IMR-90 (cell line): ENCODE measurements at places on chromosomes 1 and 21.
A peak's percentile ranks its signal among the peaks of the same experiment; 100 is the strongest.

DNA sequence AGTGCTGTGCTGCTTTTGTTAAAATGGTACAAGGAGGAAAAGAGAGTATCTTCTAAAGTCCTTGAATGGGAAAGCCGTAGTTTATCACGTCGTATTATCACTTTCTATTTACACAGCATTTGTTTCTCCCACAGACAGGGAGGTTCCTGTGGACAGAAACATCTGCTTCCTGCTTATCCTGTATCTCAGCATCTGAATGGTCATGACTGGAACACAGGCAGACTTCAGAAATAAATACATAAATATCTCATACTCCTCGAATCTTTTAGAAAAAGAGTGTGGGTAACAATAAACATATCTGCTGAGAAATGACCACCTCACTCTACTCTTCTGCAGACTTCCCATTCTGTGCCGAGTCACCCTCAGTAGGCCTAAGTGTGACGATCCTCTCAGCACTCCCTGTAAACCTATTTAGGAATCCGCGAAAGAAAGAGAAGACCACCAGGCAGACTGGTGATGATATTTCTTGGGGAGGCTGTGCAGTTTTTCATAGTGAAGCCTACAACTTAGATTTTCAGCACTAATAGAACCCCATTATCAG is 393.5 kb downstream of the SMYD3 start:
- H3K4me3 ChIP-seq, result no peak overlapping the region
- no peak overlapping the region for H3K27ac ChIP-seq
- H3K4me1 ChIP-seq, result peaks cover 2% of the 10 kb centered on the region; the same call in 1 of the 2 replicates
- DNase-seq, result peak; percentile 16

DNA sequence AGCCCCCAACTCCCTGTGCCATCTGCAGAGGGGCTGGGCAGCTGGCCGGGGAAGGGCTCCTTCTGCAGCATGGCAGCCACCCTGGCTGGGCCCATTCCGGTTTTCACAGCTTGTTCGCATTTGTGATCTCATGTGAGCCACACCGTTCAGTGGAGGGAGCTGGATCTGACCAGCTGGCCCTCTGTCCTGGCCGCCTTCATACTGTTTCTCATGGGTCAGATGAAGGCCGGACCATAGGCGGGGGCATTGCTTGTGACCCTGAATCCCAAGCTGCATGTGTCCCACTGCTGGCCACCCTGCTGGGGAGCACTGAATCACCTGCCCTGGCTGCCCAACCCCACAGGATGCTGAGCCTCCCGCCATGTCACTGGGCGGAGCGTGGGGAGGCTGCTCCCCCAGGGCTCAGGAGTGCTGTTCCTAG is 36.4 kb upstream of the PRSS38 start:
- H3K4me1 ChIP-seq, result peaks cover 16% of the 10 kb centered on the region
- no peaks in the 10 kb centered on the region for H3K27me3 ChIP-seq
- peaks cover 15% of the 10 kb centered on the region for H3K36me3 ChIP-seq

GRCh38 chr1:92544756-92545165 is 58.0 kb upstream of the GFI1 start:
- no peaks in the 10 kb centered on the region for H3K36me3 ChIP-seq
- DNase-seq, result peak; percentile 23
- H3K4me3 ChIP-seq, result no peak overlapping the region
- no peaks in the 10 kb centered on the region for H3K27me3 ChIP-seq

- no peak overlapping the region for H3K27ac ChIP-seq
- no peaks in the 10 kb centered on the region; the same call in 1 of the 2 replicates for H3K27me3 ChIP-seq
- H3K4me3 ChIP-seq, result no peak overlapping the region
- no peaks in the 10 kb centered on the region for H3K4me1 ChIP-seq
These were observed 23.0 kb downstream of the XCL2 start for GRCh38 chr1:168520832-168521231.

DNA sequence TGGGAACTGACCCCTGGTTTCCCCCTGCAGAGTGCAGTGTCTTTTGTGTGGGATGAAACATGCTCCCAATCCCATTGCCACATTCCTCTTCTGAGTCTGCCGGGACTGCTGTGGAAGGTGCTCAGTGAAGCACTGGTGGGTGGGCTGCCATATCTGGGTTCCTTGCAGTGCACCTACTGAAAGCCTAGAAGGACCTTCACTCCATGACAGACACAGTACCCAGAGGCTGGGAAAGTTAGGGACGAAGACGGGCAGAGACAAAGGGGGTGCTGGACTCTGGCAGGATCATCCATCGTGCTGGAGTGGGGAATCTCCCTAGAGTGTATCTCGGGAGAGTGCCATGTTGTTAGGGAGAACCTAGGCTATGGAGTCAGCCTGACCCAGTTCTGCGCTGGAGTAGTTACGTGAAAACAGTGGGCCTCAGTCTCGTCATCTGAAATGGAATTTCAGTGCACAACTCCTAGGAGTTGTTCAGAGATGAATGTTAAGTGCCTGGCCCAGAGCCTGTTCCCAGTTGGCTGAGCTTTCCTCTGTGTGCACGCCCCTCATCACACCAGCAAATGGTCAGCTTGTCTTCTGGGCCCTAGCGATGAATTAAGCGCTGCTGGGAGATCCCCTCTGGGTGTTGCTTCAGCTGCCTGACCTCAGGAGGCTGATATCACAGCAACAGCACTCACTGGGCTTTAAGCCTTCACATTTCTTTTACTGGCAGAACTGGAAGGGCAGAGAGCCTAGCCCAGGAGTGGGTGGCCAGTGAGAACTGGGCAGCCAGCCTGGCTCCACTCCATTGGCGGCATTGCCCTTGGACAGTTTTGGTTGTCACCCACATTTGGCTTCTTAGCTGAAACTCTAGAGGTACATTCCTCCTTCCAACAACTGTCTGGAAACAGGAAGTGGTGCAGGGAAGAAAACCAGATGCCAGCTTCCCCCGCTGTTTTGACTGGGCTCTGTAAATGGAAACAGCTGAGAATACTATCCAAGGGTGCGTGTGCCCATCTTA is 479.8 kb upstream of the VAMP3 start:
- H3K36me3 ChIP-seq, result no peaks in the 10 kb centered on the region
- DNase-seq, result peak; percentile 69
- H3K4me3 ChIP-seq, result no peak overlapping the region
- peaks cover 7% of the 10 kb centered on the region for H3K4me1 ChIP-seq
- H3K27me3 ChIP-seq, result no peaks in the 10 kb centered on the region
- H3K27ac ChIP-seq, result peak overlapping the region; percentile 46
